Renal cortical epithelial cell (primary cell): ENCODE measurements at places on chromosomes 11 and 22.

DNA sequence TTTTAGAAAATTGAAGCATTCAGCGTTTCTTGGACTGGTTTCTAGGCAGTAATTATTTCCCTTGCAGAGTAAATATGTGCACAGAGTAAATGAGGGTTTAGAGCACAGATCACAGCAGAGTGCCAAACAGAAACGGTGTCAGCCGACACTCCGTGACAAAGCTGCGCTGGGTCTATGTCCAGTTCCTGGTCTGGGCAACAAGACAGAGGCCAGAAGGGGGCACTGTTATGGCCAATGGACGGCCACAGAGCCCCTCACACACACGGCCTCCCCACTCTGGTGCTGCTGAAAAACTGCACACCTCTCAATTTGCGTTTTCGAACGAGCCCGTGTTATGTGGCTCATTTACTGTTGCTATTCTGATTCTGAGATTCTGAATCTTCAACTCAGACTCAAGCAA is 180.7 kb downstream of the MPPED1 start:
- DNase-seq: no peak

GRCh38 chr11:83235825-83236224 is 42.3 kb downstream of the ANKRD42 start:
- DNase-seq: no peak

DNA sequence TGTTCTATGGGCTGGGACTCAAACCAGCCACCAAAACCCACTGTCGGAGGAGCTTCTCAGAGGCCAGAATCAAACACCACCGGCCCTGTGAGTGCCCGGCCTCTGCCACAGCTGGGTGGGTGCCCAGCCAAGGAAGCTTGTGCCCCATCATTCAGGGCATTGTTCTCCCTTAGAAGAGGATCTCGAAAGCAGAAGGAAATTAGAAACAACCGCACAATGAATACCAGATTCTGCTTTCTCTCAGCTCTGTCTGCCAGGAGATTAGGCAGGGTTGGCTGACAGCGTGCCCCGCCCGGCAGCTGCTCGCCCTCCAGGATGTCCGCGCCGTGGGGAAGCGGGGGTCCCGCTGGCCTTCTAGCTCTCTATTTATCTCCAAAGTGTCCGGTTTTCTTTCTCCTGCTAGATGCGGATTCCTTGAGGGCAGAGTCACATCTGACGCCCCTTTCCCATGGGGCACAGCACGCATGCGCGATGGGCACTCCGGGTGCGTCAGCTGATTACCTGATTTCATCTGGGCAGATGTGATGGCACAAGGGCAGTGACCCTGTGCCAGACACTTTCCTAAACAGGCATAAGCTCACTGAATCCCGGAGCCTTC is 25.5 kb downstream of the SCGB1A1 start:
- peak; percentile 49 for DNase-seq

DNA sequence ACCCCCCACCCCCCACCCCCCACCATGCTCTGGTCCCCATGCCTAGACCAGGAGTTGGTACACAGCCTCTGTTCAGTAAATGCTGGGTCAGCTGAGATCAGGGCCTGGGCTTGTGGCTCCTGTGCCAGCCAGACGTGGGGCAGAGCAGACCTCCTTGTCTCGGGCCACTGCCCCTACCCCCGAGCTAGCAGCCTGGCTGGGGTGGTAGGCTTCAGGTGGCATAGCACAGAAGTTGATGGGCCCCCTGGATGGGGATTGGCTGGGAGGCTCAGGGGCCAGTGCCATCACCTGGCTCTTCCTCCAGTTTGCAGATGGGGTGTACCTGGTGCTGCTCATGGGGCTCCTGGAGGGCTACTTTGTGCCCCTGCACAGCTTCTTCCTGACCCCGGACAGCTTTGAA is 139.9 kb downstream of the PARVA start:
- DNase-seq: no peak

DNA sequence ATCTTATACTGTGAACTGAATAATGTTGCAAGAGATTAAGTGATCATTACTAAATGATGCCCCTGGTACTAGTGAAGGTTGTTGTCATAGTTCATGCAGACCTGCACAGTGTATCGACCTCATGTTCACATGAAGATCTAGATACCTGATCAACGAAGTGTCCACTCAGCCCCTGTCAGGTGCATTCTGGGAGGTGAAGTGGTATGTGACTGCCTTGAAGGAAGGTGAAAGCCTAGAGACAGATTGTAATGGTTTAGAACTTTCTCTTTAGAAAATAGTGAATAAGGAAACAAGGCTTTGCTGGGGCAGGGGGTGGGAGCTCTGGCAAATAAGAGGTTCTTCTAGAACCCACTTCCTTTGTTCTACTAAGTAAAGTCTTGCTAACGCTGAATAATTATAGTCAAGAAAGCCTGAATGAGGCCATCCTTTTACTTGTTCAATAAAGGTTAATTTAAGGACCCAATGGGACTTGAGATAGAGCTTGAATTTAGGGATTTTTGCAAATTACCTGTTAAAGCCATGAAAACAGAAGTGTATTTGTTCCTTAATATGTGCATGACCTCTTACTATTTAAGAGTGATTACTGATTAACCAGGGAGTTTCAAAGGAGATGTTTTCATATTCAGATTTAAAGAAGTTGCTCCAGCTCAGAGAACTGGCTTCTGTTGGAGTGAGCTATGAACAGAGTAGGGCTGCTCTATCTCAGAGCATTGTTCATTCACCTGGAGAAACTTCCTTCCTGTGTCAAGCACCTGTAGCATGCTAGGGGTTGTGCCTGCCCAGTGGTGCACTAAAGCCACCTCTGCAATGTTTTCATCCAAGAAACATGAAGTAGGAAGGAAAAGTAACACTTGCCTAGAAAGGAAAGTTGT is 45.3 kb downstream of the C22orf31 start:
- peak; percentile 78 for DNase-seq

DNA sequence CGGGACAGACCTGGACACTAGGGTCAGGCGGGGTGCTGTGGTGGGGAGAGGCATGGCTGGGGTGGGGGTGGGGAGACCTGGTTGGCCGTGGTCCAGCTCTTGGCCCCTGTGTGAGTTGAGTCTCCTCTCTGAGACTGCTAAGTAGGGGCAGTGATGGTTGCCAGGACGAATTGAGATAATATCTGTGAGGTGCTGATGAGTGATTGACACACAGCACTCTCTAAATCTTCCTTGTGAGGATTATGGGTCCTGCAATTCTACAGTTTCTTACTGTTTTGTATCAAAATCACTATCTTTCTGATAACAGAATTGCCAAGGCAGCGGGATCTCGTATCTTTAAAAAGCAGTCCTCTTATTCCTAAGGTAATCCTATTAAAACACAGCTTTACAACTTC is 3.9 kb downstream of the FADD start:
- no peak for DNase-seq

- DNase-seq: no peak
These were observed 55.7 kb downstream of the LINC01488 start for GRCh38 chr11:69537126-69537525.

DNA sequence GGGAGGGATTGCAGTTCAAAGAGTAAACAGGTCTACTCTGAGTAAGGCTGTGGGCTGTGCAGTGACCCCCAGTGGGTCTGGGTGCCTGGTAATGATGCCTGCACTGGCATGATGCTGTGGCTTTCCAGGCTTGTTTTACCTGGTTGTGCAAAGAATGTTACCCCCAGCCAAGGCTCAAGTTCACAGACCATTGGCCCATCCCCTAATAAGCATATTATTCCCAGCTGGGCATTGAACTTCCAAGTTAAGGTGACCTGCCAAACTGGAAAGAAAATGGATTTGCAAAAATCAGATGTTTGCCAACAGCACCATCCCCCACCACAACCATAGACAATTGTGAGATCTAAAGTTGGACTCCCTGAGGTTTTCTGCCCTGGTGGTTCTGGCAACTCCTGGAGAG is 7.9 kb upstream of the EHF start:
- peak; percentile 91 for DNase-seq

DNA sequence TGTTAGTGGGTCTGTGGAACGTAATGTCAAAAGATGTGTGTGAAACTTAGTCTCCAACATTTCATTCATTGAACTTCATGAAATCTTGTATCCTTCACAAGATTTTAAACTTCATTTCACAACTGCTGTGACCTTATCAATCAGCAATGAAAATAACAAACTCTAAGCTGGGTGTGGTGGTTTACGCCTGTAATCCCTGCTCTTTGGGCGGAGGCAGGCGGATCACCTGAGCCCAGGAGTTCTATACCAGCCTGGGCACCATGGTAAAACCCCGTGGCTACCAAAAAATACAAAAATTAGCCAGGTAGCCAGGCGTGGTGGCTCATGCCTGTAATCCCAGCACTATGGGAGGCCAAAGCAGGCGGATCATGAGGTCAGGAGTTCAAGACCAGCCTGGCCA is 5.1 kb downstream of the CHKA start:
- DNase-seq: no peak

GRCh38 chr11:90434858-90435257 is 212.0 kb upstream of the CHORDC1 start:
- peak; percentile 50 for DNase-seq
